Islet precursor cell (in vitro differentiated cells): ENCODE measurements at places on chromosomes 5 and 9.

- DNase-seq, result no peak
Observed at GRCh38 chr9:111588846-111589245, 10.6 kb downstream of the PTGR1 start.

DNA sequence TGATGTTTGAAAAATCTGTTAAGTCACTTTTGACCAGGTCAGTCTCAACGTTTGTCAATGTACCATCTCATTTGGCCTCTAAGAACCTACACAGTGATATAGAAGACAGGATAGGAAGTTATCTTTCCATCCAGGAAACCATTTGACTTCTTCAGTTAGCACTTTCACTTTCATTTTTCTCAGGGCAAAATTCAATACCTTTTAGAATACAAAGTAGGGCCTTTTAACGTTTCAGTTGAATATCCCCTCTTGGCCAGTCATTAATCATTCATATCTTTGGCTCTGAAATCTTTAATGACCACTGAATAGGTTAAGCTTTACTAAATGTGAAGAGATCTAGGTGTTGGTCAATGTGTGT lies 101.1 kb upstream of the GNAQ start:
- DNase-seq, result no peak

- DNase-seq, result no peak
Observed at GRCh38 chr9:13615660-13616490, 336.4 kb upstream of the MPDZ start.

GRCh38 chr9:121252104-121252851 lies 15.7 kb upstream of the GSN start:
- no peak for DNase-seq

DNA sequence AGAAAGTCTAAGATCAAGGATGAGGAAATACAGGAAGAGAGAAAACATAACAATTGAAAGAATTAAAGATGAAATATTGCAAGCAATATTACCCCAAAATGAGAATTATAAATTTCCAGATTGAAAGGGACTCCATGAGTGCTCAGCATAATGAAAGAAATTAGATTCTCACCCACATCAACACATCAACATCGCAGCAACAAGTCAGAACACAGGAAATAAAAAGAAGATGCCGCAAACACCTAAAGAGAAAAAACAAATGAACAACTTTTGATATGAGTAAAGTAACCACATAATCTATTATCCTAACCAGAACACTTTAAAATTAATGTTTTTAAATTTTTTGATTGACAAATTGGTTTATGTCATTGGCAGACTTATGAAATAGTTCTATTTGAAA lies 318.3 kb upstream of the PTGER4 start:
- DNase-seq, result no peak

GRCh38 chr5:168019143-168019542 lies 272.3 kb upstream of the WWC1 start:
- no peak for DNase-seq

GRCh38 chr5:89583534-89583933 lies 700.5 kb upstream of the MEF2C start:
- no peak for DNase-seq

GRCh38 chr9:135788576-135789300 lies 86.8 kb downstream of the KCNT1 start:
- DNase-seq, result no peak

GRCh38 chr5:78300464-78301045 lies 6.1 kb upstream of the AP3B1 start:
- no peak for DNase-seq

GRCh38 chr5:123811831-123812230 lies 299.9 kb downstream of the CSNK1G3 start:
- no peak for DNase-seq

GRCh38 chr5:138032028-138032571 lies 779 bp downstream of the FAM13B start:
- peak; percentile 56 for DNase-seq

GRCh38 chr9:121610638-121610953 lies 40.8 kb upstream of the DAB2IP start:
- DNase-seq, result no peak

DNA sequence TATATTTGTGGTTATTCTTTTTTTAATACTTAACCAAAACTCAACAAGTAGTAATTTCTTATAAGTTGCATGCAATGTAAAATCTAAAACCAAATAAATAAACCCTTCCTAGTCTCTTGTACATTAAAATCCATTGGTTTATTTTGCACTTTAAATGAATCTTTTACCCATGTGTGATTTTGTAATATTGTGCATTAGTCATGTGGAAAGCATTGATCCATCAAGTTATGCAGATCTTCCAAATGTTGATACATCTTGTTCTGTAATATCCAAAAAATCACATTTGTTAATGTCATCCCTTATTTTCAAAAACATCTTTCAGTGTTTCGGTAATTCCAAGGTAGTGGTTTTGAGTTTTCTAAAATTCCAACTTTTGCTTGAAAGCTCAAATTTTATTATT lies 63.3 kb downstream of the CWC27 start:
- no peak for DNase-seq

DNA sequence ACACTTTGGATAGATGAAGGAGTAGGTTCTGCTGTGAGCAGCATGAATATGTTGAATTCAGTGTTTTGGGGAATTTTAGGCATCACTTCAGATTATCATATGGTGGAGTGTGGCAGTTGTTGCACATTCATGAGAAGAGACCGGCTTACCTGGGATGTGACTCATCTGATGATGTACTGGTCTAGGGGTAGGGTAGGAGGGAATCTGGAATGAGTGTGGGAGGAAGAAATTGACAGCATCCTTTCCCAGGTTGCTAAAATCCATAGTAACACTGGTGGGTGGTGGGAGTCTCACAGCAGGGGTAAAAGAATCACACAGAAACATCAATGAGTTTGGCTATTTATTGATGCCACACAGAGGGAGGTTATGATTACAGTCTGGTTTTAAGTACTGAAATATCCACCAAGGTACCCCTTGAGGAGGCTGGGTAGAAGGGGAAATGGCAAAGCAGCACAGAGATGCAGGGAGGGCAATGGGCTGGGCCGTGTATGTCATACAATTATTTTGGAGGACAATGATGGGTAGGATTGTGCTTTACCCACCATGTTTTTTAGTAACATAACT lies 82.5 kb downstream of the TARS1 start:
- no peak for DNase-seq

DNA sequence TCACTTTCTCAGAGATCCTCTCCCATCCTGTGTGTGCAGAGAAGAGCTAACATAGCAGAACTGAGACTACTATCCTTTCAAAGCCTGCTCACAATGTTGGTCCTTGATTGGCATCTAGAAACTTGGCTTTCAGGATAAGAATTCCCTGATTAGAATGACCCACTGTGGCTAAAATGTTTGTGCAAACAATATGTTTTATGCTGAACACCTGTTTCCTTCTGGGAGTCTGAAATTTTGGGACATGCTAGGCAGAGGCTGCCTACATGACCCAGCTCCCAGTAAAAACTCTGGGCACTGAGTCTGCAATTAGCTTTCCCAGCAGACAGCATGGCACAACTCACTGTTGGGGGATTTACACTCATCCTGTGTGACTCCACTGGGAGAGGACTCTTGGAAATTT lies 78.9 kb downstream of the CFAP95 start:
- DNase-seq, result no peak

- no peak for DNase-seq
Observed at GRCh38 chr5:153641183-153641688, 150.8 kb downstream of the GRIA1 start.

DNA sequence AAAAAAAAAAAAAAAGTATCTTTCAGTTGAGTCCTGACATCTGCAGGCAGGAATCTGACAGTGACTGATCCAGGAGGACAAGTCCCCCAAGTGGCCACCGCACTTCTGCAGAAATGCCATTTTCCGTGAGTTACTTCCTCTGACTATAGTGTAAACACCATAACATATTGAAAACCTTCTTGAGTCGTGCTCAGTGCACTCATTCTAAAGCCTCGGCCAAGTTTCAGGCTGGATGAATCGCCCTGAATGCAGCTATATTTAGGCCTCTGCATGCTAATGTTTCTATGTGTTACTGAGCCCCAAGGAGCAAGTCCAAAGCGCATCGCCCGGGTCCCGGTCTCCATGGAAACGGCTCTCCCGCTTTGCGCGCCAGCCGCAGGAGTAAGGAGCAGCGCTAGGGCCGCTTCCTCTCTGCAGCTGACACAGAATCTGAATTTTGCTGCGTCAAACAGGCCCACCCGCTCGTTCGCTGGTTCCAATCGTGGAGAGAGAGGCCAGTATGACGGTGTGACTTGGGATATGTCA lies 335.4 kb downstream of the MSX2 start:
- DNase-seq, result peak; percentile 82

GRCh38 chr5:114243281-114243971 lies 118.4 kb upstream of the KCNN2 start:
- no peak for DNase-seq

- no peak for DNase-seq
Observed at GRCh38 chr5:134048864-134049263, 44.1 kb upstream of the VDAC1 start.

DNA sequence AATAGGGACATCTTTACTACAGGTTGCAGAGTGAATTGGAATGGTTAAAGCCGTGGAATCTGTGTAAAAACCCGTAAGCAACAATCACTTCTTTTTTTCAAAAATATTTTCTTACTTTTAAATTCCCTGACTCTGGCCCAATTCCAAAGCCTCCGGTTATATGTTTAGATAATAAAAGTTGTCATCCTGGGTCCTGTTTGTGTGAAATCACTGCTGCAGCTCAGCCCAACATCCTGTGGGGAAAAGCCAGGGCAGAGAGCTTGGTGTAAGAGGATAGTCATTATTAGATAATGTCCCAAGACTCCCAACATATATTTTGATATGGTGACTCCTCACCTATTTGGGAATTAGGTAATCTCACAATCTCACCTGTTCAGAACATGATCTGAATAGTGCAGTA lies 586.0 kb upstream of the BRINP1 start:
- DNase-seq, result no peak

GRCh38 chr5:180171568-180172094 lies 37.4 kb downstream of the RASGEF1C start:
- peak; percentile 27 for DNase-seq

DNA sequence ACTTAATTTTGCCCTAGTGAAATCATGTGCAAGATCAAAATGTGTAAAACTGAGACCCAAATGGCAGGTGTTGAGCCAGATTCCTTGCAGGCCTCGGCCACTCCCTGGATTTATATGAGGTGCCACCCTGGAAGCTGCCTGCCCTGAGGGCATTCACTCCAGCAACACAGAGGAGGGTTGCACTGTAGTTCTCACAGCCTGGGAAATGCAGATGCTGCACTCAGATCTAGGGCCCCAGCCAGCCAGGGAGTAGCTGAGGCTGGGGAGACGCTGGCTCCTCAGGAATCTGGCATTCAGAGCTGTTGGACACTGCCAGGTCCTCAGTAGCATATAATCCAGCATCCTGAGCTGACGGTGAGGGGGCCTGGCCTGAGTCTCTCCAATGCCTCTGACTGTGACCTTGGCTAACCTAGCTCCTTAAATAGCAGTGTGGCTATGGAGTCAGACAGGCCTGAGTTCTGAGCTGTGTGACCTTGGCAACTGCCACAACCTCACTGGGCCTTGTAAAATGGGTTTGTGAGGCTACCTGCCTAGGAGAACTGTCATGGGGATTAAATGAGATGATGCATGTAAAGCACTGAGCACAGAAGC lies 8.7 kb downstream of the KCNMB1 start:
- peak; percentile 80 for DNase-seq

DNA sequence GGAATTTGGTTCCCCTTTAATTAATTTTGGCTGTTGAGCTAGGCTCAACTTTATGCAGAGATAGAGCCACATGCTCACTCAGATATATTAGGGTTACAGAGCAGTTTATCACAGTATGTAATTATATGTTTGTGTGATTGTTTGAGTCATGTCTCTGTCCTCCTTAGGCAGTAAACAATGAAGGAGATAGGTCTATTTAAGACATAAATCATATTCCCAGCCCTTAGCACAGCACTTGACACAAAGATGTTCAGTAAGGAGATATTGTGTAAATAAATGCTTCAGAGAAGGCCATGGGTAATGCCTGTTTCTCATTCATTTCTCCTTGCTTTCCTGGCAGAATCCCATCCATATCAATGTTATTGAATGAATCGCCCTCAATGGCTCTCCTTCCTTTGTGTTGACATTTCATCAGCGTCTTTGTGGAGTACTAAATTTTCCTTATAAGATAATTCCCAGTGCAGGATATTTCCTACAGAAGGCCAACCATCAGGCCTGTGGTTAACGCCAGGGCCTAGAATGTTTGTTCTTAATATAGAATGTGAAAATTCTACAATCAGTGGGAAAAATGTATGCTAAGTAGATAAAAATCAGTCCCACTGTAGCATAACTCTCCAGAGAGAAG lies 408.0 kb downstream of the EBF1 start:
- no peak for DNase-seq

DNA sequence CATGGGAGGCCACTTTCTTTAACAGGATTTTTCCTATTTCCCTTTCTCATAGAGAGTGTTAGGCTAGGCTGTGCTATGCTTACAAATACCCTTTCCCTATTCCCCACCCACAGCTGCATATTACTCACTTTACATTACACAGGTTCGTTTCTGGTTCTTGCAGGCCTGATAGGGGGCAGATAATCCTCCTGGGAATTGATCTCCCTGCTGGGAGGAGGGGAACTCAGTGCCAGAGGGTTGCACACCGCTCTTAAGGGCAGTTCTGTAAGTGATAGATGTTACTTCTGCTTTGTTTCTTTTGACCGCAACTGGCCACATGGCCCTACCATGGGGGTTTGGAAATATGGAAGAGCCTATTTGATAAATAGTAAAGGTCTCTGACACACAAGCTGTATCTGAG lies 54.0 kb upstream of the NTRK2 start:
- DNase-seq, result no peak

GRCh38 chr5:172648755-172649154 lies 7.7 kb downstream of the NEURL1B start:
- peak; percentile 63 for DNase-seq

GRCh38 chr5:173513521-173513991 lies 102.9 kb downstream of the BOD1 start:
- DNase-seq, result no peak

- DNase-seq, result no peak
Observed at GRCh38 chr5:16913187-16914107, 22.6 kb downstream of the MYO10 start.

- DNase-seq, result peak; percentile 61
Observed at GRCh38 chr9:97848215-97848479, 4.9 kb upstream of the FOXE1 start.

- DNase-seq, result no peak
Observed at GRCh38 chr5:102450313-102450990, 48.3 kb downstream of the SLCO6A1 start.

- DNase-seq, result no peak
Observed at GRCh38 chr9:122183501-122183900, 23.8 kb downstream of the MORN5 start.

GRCh38 chr5:179378441-179379271 lies 33.4 kb upstream of the ADAMTS2 start:
- peak; percentile 64 for DNase-seq

GRCh38 chr9:113955076-113955752 lies 79.1 kb downstream of the ZNF618 start:
- peak; percentile 12 for DNase-seq
